Spleen (tissue), 13 donors: ENCODE measurements at places on chromosomes 16 and 17. TPM values are rescaled to one million over a fixed set of nuclear protein-coding genes. Genes with fewer than 3 reads are reported as not detected.

Gene ACSM2A
- total RNA-seq: not detected

- H3K27me3 ChIP-seq: peaks cover 3% of the 10 kb centered on the region
- no peak for DNase-seq
- no peaks in the 10 kb centered on the region for H3K4me1 ChIP-seq
- no peak overlapping the region for H3K27ac ChIP-seq
- H3K36me3 ChIP-seq: no peaks in the 10 kb centered on the region
- no peak overlapping the region for H3K4me3 ChIP-seq
Measured at GRCh38 chr16:5508371-5508770, 410.8 kb upstream of the EEF2KMT start.

Gene PRAC2
- not detected for total RNA-seq

DNA sequence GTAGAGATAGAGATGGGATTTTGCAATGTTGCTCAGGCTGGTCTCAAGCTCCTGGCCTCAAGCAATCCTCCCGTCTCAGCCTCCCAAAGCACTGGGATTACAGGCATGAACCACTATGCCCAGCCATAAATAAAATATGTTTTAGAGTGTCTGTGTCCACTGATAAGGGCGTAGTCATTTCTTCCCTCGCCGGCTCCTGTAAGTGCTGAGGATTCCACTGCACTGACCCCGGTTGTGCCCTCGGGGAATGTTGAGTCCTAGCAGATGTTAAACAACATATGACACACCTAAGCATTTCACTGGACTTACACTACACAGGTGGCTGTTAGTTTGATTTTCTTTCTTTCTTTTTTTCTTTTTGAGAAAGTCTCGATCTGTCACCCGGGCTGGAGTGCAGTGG is 5.6 kb upstream of the SHMT1 start:
- peaks cover 3% of the 10 kb centered on the region for H3K4me1 ChIP-seq
- no peaks in the 10 kb centered on the region for H3K36me3 ChIP-seq
- H3K27me3 ChIP-seq: no peaks in the 10 kb centered on the region
- DNase-seq: no peak

DNA sequence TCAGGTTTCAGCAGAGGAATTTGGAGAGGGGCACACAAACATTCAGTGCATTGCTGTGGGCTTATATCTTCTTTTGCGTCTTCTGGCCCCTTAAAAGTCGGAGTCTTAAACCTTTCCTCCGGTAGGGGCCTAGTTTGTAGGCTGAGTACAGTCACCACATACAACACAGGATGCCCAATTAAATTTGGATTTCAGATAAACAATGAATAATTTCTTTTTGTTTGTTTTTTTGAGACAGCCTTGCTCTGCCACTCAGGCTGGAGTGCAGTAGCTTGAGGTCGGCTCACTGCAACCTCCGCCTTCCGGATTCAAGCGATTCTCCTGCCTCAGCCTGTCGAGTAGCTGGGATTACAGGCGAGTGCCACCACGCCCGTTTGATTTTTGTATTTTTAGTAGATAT is 26.7 kb upstream of the ADORA2B start:
- no peak overlapping the region for H3K27ac ChIP-seq
- no peak for DNase-seq
- H3K36me3 ChIP-seq: no peaks in the 10 kb centered on the region

DNA sequence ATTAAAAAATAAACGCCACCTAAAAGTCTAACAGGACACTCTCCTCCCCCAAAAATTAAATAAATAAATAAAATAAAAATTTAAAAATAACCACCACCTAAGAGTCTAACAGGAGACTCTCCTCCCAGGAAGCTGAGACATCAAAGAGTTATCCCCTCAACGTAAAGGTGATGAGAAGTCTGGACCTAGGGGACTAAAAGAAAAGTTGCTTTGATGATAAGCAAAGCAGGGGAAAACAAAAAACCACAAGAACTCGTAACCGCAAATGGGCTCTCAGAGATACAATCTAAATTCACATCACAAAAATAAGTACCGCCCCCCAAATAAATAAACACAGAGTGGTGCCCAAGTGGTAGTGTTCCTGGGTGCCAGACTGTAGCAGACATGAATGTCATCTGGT is 412.2 kb downstream of the ZFHX3 start:
- DNase-seq: no peak
- H3K36me3 ChIP-seq: no peaks in the 10 kb centered on the region
- H3K27ac ChIP-seq: no peak overlapping the region
- no peaks in the 10 kb centered on the region for H3K4me1 ChIP-seq
- H3K27me3 ChIP-seq: no peaks in the 10 kb centered on the region
- H3K4me3 ChIP-seq: no peak overlapping the region

Gene TMEM106A
- 45.4 TPM for total RNA-seq

Gene RNF112
- 2.3 TPM for total RNA-seq

DNA sequence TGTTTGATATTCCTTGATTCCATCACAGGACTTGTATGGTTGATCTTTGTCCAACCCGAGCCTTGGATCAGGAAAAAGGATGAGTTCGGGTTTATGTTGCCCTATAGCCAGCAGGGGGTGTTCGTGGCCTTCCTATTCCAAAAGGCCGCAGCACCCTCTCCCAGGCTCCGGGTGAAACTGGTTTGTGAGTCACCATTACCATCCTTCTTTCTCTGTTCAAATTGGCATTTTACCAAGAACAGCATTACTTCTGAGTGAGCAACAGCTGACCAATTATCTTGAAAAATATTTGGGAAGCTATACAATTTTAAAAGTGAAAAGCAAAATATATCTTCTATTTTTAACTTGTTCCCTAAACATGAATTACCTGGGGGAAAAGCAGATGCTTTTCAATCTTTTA is 24.3 kb upstream of the KRT20 start:
- peak; percentile 85 for DNase-seq
- H3K27ac ChIP-seq: no peak overlapping the region
- H3K36me3 ChIP-seq: no peaks in the 10 kb centered on the region

GRCh38 chr16:1211451-1212268 is 13.4 kb downstream of the TPSG1 start:
- H3K27ac ChIP-seq: no peak overlapping the region
- DNase-seq: no peak
- H3K4me1 ChIP-seq: no peaks in the 10 kb centered on the region
- no peak overlapping the region for H3K4me3 ChIP-seq
- H3K27me3 ChIP-seq: peaks cover 55% of the 10 kb centered on the region

DNA sequence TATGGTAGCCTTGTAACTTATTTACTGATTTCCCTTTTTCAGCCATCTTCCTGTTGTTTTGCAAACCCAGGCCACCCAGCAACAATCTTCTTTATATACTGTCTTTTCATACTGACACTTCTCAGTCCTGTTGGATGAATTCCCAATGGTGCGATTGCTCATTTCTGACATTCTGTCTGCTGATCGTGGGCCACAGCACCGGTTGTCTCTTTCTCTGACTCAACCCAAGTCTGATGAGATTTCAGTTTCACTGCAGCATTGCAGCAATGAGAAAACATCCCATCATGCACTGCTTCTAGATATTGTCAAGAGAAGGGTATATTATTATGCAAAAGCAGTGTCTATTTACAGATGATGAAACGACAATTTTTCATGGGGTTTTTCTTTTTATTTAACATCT is 349.2 kb upstream of the HSBP1 start:
- no peaks in the 10 kb centered on the region for H3K27me3 ChIP-seq
- DNase-seq: no peak
- H3K27ac ChIP-seq: no peak overlapping the region
- no peak overlapping the region for H3K4me3 ChIP-seq
- no peaks in the 10 kb centered on the region for H3K36me3 ChIP-seq
- no peaks in the 10 kb centered on the region for H3K4me1 ChIP-seq

Gene PIPOX
- 8.3 TPM for total RNA-seq

DNA sequence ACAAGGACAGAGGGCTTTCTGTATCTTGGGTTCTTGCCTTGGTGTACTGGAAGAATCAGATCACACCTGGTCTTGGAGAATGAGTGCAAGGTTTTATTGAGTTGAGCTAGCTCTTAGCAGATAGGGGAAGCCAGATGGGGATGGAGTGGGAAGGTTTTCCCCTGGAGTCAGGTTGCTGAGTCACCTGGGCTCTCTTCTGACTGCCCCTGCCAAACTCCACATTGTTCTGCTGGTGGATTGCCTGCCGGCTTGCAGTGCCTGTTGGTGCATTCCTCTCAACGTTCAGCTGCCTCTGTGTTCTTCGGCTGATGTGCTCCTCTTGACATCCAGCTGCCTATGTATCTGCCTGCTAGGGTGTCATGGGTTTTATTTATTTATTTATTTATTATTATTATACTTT is 1431.1 kb downstream of the CDH8 start:
- no peak overlapping the region for H3K4me3 ChIP-seq
- DNase-seq: no peak
- no peaks in the 10 kb centered on the region for H3K4me1 ChIP-seq
- H3K27ac ChIP-seq: no peak overlapping the region
- no peaks in the 10 kb centered on the region for H3K27me3 ChIP-seq

Gene CHST4
- not detected for total RNA-seq
